ENCODE measurements at places on chromosomes 12 and 14.

DNA sequence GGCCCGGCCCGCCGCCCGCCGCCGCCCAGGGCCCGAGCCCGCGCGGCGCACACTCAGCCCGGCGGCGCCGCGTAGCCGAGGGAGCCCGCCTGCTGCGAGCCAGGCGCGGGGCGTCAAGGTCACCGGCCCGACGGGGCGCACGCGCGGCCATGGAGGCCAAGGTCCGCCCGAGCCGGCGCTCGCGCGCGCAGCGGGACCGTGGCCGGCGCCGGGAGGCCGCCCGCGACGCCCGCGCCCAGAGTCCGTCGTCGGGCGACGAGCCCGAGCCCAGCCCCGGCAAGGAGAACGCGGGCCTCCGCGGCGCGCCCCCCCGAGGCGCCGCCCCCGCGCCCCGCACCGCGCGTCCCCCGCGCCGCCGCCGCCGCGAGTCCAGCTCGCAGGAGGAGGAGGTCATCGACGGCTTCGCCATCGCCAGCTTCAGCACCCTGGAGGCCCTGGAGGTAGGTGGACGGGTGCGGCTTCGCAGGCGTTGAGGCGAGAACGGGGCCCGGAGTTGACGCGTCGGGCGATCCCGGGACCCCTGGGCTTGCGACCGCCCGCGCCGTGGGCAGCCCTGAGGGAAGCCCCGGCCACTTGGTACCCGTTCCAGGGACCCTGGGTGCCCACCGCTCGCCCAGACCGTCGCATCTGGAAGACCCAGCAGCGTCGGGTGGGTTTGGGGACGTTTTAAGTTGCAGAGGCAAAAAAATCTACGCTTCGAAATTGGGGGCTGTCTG lies 629 bp downstream of the FBRSL1 start:
- no peak for DNase-seq

GRCh38 chr14:55255979-55256378 lies 15.2 kb upstream of the FBXO34 start:
- no peak for DNase-seq

DNA sequence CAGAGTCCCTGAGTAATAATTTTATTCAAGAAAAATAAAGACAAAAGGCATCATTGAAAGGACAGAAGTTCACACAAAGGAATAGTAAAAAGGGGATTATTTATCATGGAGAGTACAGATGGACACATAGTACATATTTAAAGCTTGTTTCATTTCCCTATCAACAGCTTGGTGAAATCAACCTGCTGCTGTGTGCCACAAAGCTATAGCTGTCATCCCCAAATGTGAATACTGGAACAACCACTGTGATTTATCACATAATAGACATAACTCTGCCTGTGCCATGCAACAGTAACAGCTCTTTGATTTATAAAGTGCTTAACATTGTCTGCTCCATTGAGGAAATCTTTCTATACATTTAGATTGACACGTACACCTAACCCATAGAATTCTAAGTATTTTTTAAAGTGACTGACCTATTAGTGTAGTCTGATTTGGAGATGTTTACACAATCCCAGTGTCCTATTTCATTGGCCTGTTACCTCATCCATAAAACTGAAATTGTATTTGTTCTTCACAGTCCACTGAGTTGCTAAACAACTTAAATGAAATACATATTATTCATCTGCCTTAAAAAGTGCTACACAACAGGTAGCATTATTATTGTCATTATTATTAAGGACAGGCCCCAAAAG lies 3.3 kb downstream of the NEMF start:
- no peak for DNase-seq

DNA sequence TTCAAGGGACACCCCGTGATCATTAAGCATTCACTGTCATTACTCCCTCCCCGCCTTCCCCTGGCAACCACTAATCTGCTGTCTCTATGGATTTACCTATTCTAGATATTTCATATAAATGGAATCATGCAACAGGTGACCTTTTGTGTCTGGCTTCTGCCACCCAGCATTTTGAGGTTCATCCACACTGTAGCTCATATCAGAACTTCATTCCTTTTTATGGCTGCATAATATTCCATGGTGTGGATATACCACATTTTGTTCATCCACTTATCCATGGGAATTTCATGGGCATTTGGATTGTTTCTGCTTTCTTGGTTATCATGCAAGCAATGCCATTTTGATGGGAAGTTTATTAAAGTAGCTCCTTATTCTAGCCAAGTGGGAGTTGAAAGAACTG lies 184.2 kb upstream of the VASH1 start:
- no peak for DNase-seq

DNA sequence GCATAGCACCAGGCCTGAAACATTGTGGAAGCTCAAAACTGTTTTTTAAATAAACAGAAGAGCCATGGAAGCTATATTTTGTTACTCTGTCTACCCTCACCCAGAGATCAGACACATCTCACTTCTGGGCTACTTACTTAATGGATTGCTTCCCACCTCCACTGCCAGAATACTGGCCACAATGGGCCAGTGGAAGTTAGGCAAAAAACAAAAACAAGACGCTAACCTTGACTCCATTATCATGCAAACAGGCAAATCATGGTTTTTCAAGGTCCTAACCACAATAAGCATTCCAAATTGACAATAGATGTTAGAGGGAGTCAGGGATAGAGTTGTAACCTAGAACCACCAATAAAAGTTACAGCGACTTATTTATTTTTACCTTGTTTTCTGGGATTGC lies 52.7 kb upstream of the PTCSC3 start:
- no peak for DNase-seq
